ENCODE measurements at places on chromosomes 1 and 21.

DNA sequence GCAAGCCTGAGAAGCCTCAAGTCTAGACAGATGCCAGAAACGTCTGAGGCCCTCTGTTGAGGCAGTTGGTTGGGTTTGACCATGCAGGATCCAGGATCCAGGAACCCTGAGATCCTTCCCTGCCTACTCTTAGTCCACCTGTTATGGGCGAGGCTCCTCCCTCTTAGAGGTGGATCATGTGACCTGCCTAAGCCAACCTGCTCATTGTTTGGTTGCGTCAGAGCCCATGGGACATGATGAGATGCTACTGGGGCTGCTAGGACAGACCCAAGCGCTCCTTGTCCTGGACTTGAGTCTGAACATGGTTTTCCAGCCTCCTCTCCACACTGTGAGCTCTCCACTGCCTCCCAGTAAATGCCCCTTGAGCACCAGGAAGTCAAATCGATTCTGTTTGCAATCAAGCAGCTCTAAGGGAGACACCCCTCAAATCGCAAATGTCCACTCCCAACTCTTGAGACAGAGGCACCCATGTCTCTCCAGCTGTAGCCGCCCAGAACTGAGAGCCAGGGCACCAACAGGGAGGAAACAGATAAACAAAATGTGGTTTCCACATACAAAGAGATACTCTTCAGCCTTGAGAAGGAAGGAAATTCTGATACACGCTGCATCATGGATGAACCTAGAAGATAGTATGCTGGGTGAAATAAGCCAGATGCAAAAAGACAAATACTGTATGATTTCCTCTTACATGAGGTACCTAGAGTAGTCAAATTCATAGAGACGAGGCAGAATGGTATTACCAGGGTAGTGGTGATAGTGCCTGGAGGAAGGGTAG is 31.7 kb upstream of the WNT4 start:
- no peak for DNase-seq

- DNase-seq, result no peak
Measured at GRCh38 chr1:26721669-26722355, 26.0 kb downstream of the ARID1A start.

- no peak for DNase-seq
Measured at GRCh38 chr1:175297291-175297690, 104.7 kb upstream of the KIAA0040 start.

GRCh38 chr1:40897513-40897912 is 35.4 kb upstream of the CITED4 start:
- no peak for DNase-seq

DNA sequence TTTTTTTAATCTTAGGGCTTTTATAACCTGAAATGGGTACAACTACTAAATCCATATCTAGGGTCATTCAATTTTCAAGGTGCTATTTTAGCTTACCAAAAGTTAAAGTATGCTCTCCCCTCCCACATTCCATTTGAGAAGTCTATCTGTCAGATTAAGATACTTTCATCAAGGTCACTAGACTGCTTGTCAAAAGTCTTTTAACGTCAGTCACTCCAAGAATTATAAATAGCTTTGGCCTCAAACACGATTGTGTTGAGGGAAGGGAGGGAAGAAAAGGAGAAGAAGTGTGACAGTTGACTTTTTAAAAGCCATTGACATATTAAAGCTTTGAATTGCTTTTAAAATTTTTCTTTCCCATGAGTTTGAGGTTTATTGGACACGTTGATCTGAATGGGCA is 175.8 kb downstream of the PTGER3 start:
- no peak for DNase-seq

DNA sequence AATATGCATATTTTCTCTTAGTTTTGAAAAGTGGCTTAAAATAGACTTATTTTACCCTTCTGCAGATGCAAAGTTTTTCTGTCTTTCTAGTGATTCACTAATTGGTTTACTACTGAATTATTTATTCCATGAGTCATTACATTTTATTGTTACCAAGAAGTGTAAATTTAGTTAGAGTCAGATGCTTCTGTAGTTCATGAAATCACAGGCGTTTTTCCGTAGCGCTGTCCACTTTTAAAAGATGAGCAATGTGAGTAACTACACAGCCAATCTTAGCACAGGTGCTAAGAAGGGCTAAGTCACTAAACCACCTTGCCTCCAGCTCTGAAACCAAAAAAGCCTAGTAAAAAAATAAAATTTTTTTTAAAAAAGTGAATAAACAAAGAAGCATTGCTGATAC is 24.7 kb downstream of the RGS13 start:
- DNase-seq, result no peak

DNA sequence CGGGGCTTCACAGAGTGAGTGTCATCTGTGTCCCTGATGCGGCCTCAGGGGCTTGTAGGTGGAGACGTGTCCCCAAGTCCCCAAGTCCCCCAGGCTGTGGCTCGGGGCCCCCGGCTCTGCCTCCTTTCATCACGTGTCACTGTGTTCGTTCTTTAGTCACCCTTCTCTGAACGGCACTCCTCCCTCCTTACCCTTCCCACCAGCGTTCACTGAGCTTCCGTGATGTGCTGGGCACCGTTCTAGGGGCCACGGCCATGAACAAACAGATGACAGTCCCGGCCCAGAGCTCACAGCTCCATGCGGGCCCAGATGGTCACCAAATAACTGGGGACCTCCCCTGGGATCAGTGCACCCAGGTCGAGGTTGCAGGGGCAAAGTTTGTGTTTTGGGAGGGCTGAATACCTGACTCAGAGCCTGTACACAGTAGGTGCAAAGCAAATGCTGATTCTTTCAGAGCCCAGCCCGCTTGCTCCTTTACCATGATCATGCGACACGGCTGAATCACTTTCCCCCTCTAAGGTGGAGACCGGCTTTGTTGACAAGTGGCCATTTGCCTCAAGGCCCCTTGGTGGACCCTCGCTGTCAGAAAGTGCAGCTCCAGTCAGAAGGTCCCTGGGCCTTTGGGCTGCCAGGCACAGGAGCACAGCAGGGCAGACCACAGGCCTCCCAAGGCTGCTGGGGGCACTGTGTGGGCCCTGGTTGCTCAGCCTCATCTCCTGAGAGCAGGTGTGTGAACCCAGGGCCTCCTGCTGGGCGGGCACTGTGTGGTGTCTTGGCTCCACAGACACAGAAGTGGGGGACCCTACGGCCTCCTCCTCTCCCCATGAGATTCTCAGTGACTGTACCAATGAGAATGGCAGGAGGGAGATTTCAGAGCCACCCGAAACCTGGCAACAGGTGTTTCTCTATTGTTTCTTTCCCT is 592.5 kb downstream of the PTPRU start:
- peak; percentile 69 for DNase-seq

- DNase-seq, result no peak
Measured at GRCh38 chr1:61004262-61005003, 77.9 kb upstream of the NFIA start.

GRCh38 chr1:201324821-201325677 is 41.7 kb downstream of the PKP1 start:
- DNase-seq, result no peak

GRCh38 chr1:99659755-99660210 is 13.9 kb downstream of the PALMD start:
- DNase-seq, result no peak
